Cortex of kidney (tissue), 1 donor: ENCODE measurements at places on chromosomes 7 and 10.

- no peak for DNase-seq
Measured at GRCh38 chr7:47746468-47746867, 164.6 kb upstream of the TNS3 start.

- DNase-seq: no peak
Measured at GRCh38 chr7:159272739-159273138, 128.1 kb upstream of the VIPR2 start.

DNA sequence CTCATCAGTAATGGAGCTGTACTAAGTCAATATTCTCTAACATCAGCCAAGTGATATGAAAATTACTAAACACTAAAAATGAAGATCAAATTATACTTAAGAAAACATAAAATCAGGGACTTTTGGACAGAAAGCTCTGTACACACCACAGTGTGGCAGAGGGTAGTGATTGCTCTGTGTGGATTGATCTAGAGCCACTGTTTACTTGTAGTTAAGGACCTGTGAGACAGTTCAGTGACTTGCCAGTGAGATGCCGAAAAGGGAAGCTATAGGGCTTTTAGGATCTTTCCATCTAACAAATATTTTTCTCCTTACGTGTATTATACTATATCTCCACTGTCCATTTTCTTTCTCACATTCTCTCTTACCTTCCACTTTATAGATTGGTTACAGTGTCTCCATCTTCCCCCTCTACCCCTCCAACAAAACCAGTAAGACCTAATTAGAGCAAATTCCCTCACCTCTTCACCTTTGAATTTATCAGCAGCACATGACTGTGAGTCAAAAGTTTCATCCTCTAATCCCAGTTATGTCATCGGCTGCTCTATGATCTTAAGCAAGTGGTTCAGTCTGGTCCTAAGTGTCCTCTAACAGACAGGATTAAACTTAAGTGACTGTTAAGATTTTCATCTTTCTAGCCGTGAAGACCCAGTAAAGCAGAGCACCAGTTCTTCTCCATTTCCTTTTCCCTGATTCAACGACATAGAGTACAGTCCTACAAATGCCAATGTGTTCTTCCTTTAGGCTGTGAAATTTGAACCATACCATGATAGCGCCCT is 6.9 kb downstream of the PIK3CG start:
- no peak for DNase-seq

GRCh38 chr10:93376372-93377293 is 105.5 kb downstream of the MYOF start:
- no peak for DNase-seq

- DNase-seq: no peak
Measured at GRCh38 chr10:116848944-116849247, 403 bp upstream of the ENO4 start.

DNA sequence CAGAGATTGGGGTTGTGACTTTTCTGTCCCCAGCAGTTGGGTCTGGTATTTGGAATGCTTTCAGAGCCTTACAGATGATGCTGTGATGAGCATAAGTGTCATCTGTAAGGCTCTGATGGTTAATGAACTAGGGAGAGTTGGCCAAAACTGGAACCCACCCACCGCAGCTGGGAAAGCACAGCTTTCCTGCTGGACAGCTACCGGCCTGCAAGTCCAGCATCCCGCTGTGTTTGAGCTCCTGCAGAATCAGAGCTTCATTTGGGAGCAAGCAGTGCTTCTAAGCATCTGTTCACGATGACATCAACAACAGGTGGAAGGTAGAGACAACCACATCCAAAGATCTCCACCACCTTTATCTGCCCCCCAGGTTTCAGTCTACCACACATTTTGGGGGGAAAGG is 11.7 kb downstream of the UCN3 start:
- no peak for DNase-seq

- no peak for DNase-seq
Measured at GRCh38 chr7:33278095-33278494, 148.7 kb downstream of the BBS9 start.

- DNase-seq: no peak
Measured at GRCh38 chr7:121298831-121299239, 30.0 kb upstream of the WNT16 start.

- DNase-seq: no peak
Measured at GRCh38 chr7:4136501-4137110, 545.5 kb upstream of the FOXK1 start.

- DNase-seq: no peak
Measured at GRCh38 chr7:130095812-130096211, 25.5 kb downstream of the KLHDC10 start.

- no peak for DNase-seq
Measured at GRCh38 chr7:111789048-111789320, 226.7 kb upstream of the IMMP2L start.

- DNase-seq: no peak
Measured at GRCh38 chr7:54543051-54543488, 895 bp downstream of the VSTM2A start.

- no peak for DNase-seq
Measured at GRCh38 chr10:80598084-80598798, 60.5 kb downstream of the SH2D4B start.

GRCh38 chr7:102220960-102221800 is 65.5 kb upstream of the SH2B2 start:
- no peak for DNase-seq

DNA sequence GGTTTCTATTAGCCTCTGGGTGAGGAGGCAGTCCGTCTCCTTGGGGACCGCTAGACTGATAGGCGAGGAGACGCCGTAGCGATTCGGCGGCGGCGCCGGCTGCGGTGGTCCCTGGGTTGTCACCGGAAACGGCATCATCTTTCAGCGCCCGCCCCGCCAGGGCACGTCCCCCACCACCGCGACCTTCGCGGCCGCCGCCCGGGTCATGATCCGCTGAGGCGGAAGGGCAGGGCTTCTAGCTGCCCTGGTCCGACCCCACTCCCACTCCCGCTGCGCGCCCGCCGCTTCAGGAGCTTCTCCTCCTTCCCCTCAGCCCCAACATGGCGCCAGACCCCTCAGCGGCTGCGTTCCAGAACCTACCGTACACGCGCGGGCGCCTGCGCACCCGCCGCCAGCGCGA is at the start of gene PAPOLB:
Gene PAPOLB (minus strand): TSS at position 358 of the 400 bp plus-strand sequence. CDS start 220 bp downstream, at position 138.
- no peak for DNase-seq

DNA sequence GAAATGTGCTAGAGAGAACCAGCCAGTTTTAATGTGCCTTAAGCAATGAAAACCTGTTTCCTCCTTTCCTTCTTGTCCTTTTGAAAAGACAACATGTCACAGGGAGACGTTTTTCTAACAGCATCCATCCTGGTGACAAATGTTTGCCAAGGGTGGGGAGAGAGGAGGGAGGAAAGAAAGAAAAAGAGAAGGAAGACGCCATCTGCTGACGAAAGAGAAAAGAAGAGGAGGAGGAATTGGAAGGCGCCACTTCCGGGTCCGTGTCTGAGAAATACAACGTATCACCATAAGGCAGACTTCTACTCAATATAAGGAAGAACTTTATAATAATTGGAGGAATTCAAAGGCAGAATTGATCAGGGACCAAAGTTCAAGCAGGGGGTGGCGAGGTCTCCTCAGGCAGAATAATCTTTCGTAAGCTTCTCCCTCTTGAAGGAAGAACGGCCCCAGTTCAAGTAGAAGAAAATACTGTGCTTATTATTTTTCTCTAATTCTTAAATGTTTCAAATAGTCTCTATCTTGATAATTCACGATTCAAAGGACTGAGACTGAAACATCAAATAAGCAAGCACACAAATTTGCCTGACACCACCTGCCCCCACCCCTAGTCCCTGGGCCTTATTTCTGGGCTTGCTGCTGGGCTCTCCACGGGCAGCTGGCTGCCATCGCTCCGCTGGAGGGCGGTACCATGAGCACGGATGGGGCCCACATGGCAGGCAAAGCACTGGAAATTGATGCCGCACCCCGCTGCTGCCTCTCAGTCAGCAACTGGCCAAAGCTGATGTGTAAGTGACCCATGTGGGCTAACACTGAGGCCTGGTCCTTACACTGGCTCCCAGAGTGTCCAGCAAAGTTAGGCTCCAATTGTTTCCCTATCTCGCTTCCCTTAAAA is 273.7 kb upstream of the KLF14 start:
- no peak for DNase-seq

DNA sequence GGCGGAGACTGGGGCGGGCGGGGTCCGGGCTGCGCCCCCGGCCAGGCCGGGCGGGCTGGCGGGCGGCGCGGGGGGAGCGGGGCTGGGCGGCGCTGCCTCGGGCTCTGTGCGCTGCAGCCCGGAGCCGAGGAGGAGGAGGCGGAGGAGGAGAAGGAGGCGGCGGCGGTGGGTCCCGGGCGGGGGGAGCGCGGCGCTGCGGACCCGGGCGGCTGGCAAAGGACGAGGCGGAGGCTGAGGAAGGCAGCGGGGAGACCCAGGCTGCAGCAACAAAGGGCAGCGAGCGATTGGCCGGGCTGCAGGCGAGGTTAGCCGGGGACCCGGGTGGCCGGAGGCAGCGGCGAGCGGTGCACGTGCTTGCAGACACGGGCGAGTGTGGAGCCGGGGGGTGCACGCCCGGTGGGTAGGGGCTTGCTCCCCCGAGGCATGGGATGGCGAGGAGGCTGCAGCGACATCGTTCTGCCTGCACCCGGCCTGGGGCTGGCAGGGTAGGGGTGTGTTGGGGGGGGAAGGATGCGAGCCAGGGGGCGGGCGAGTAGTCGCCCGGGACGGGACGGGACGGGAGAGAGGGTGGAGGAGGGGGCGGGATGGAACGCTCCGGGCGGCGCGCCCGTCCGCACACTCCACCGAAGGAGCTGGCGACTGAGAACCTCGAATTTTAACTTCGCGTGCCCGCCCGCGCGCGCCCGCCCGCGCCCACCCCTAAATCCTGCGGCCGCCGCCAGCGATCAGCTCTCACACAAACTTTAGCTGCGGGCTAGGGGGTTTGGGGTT is 844 bp upstream of the KAT6B start:
- no peak for DNase-seq

- DNase-seq: no peak
Measured at GRCh38 chr10:24962995-24963394, 10.6 kb upstream of the PRTFDC1 start.

DNA sequence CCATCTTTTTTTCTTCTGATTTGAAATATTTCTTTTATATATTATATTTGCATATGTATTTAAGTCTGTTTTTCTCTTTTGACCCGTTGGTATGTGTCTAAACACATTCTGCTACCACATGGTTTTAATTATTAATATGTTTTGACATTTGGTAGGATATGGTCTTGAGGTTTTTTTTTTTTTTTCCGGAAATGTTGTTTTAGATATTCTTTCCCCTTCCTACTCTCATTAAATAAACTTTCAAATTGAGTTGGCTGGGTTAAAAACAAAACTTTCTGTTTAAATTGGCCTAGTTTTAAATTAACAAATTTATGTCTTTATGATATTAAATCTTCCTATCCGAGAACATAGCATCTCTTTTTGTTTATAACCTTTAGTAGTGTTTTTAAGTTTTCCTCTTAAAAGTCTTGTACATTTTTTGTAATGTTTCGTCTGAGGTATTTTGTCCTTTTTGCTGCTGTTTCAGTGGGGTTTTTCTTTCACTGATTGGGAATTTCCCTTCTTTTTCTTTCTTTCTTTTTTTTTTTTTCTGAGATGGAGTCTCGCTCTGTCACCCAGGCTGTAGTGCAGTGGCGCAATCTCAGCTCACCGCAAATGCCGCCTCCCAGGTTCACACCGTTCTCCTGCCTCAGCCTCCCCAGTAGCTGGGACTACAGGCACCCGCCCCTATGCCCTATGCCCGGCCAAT is 25.4 kb downstream of the STAM start:
- no peak for DNase-seq

- DNase-seq: no peak
Measured at GRCh38 chr7:36192053-36192824, 39.2 kb downstream of the EEPD1 start.

DNA sequence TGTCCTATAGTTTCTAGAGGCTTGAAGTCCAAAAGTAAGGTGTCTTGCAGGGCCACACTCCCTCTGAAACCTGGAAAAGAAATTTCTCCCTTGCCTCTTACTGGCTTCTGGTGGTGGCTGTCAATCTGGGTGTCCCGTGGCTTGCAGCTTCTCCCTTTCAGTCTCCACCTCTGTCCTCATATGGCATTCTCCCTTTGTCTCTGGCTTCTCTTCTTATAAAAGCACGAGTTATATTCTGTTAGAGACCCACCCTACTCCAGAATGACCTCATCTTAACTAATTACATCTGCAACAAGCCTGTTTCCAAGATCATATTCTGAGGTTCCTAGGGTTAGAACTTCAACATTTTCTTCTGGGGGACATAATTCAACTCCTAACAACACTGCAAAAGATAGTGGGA is 3.4 kb upstream of the GLI3 start:
- no peak for DNase-seq

DNA sequence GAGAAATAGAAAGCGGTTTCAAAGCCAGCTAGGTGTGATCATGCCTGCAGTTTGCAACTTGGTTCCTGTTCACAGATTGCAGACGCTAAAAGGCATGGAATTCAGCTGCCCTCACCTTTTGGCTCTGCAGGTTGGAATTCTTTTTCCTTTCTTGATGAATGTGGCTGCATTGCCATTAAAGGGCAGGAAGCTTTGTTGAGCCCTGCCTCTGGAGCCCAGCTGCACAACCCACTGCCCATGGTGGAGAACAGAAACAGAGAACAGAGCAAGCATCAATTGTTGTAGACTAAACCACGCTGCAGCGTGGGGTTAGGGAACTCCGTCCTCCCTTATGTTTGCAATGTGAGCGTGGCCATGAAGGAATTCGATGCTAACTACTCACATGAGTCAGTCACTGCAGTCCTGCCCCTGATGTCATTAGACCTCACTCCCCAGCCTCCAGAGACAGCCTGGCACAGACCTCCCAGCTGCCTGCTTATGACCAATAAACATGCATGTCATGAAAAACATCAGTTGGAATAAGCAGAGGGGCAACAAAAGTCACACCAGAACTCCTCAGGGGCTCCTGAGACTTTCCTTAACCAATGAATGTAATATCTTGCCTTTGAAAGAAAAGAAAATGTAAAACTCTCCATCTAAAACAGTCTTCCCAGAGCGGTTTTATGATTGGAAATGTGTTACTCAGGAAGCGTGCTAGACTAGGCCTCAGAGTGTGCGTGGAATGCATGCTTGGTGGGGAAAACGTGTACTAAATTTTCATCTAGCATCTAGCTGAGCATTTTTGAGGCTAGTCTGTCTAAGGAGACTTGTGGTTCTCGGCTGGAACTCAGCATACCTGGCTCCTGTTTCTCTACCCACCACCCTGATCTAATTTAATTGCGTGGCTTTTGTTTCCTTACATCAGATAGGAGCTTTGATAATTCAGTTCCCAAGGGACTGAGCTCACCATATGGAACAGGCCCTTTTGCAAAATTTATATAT is 232.2 kb downstream of the KIAA1217 start:
- DNase-seq: no peak

DNA sequence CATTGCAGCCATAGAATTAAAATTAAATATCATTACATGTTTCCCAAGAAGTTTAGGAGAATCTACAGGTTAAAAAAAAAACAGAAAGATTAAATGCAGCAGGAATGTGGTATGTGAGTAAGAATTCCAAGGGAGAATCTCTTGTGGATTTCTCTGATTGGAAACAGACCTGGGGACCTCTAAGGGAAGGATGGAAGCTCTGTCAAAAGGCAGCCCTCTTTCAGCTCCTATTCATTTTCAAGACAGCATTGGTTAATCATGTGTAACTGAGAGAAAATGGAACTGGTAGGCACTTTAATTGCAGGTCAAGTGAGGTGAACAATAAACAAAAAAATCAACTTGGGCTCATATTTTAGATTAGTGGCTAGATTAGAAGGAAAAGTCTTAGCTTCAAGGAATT is 81.4 kb upstream of the MTPN start:
- no peak for DNase-seq
